ENCODE measurements at places on chromosomes 4 and X.

DNA sequence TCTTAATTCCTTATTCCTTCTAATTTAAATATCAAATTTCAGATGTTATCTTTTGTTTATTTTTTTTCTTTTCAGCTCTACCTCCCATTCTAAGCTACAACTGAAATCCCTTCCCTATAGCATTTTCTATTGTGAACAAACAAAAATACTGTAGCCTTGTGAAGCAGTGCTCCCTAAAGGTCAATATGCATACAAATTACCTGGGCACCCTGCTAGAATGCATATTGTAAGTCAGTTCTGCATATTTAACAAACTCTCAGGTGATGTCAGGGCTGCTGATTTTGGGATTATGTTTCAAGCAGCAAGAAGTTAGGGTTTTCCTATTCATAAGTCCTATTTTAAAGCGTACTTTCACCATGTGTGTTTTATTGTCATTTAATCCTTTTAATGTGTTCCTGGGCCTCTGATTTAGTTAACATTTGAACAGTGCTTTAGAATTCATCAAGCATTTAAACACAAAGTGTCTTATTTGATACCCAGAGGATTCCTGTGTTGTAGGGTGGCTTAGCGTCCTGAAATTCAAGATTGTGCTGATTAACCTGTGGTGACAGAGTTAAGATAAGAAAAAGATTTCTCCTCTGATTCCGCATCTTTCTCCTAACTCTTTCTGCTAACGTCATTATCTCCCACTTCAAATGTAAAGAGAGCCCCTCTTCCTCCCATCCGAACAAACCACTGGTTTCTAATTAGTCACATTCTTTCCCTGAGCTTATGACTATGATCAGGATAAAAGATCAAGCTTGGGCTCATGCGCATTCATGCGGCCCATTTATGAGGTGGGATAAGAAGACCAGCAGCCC, 221.3 kb downstream of the ANK2 start:
- DNase-seq, result no peak

DNA sequence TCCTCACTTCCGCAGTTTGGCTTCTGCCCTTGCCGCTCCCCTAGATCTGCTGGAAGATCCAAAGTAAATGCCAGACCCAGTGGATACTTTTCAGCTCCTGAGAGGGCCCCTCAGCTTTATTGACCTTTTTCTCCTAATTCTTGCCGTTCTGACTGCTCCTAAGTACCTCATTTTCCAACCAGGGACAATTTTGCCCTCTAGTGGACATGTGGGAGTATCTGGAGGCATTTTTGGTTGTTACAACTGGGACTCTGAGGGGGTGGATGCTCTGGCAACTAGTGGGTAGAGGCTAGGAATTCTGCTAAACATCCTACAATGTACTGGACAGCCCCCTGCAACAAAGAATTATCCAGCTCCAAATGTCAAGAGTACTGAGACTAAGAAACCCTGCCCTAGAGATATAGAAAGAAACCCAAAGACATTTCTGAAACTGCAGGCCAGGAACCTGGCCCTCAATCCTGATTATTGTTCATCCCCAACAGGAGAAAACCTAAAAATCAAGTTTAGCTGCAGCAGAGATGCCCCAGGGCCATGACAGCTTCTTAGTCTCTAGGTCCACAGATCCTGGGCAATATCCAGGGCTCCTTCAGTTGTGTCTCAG, 3.4 kb downstream of the TEX13B start:
- peak; percentile 2 for DNase-seq

GRCh38 chr4:118916691-118917289, 28.1 kb downstream of the SYNPO2 start:
- DNase-seq, result no peak

DNA sequence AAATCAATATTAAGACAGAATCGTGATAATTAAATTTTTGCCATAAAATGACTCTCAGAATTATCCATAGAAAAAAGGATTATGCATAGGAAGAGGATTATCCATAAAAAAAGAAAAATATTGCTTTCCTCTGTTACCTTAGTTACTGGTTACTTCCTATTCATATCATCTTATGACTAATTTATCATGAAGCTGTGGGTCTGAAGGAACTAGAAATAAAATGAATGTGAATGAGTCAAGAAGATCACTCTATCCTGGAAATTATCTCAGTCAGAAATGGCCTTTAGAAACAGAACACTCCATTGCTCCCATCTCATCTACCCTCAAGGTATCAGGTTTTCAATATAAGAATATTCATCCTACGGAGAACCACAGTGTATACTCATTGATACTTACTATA, 19.4 kb downstream of the RPS6KA6 start:
- no peak for DNase-seq

- DNase-seq, result no peak
These were observed 138.5 kb upstream of the TBL1X start for GRCh38 chrX:9326369-9326768.

GRCh38 chrX:107197319-107197718, 8.9 kb downstream of the NUP62CL start:
- DNase-seq, result no peak

DNA sequence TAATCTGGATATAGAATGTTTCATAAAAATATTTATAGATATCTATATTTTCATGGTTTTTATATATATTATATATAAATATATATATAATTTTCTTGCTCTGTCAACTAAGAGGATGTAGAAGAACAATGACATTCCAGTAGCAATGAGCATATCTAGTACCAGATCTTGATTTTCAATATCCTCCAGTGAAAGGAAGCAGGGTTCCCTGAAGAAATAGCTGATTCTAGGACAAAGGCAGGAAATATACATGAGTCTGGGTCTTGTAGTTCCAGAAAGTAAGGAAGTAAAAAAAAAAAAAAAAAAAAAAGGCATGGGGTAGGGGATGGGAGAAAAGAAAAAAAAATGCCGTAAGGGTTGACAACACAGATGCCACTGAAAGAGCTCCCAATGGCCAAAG, 241.4 kb downstream of the RASL11B start:
- no peak for DNase-seq

DNA sequence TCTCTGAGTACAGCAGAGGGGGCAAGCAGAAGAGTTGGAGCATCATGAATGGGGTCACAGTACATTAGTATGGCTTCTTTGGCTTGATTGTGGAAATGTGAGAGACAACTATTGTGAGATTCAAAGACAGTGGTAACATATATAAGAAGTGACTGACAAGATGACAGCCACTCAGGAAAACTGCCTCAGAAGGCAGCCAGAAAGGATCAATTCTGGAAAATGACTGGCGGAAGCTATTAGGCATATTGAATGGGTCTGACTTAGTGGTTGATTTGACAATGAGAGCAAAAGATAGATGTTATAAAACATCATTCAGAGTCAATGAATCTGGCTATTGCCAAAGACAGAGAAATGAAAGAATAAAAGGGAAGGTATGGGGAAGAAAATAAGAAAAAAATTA, 345.5 kb upstream of the MAGEB2 start:
- DNase-seq, result no peak

DNA sequence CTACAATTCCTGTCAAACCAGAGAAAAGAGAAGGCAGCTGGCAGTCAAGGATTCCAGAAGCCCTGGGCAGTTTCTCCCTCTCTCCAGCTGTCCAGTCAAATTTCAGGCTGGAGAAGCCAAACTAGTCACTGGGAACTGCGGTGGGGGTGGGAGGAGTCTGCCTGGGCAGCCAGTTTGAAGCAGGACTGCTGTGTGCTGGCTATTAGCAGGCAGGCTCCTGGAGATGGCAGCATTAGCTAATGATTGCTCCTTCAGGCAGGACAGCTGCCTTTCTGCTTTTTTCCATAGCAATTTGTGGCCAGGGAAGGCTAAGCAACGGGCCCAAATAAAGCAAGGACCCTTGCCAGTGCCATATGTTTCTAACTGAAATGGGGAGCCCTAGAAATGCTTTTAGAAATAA, 44.7 kb upstream of the FGF13 start:
- DNase-seq, result peak; percentile 48

- DNase-seq, result no peak
These were observed 7.2 kb downstream of the RAB28 start for GRCh38 chr4:13476915-13477314.

GRCh38 chr4:20456407-20456806, 204.7 kb downstream of the SLIT2 start:
- DNase-seq, result no peak

DNA sequence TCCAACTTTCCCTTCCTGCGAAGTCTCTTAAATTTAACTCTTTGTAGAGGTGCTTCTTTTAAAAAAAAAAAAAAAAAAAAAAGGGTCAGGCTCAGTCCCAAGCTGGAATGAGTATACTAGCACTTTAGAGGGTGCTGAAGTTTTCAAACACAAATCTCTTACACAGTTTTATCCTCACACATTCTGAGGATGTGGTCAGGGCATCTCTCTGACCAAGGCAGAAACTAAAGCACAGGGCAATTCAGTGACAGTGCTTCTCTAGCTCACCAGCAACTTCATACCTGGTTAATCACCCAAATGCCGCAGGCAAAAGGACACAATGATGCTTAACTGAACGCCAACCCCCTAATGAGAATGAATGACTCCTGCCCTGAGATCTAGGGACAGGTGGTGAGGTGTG, 9.8 kb upstream of the PGM2 start:
- no peak for DNase-seq

GRCh38 chr4:102610476-102610875, 109.3 kb downstream of the NFKB1 start:
- no peak for DNase-seq

DNA sequence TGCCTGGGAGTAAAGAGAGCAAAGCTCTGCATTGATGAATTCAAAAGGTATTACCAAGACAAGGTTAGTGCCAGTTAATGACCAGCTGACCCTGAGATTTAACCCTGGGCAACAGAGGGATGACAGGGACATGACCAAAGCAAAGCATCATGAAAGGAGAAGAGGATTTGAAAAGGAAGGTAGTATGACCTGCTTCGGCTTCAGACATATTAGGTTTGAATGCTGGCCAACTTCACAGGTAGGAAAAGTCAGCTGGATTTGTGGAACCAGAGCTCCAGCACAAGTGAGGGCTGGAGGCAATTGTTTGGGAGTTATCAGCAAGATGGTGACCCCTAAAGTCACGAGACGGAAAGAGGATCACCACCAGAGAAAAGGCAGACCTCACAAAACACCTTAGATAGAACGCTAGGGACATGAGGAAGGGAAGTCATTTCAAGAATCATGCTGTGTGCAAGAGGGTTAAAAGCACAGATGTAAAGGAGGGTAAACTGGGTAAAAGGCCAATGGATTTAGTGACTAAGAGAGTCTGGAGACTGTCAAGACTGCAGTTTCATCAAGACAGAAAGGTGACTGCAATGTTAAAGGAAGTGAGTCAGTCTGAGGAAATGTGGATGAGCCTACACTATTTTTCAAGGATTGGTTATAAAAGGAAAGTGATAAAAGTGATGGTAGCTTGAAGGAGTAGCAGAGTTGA, 45.6 kb downstream of the SH3RF1 start:
- no peak for DNase-seq

DNA sequence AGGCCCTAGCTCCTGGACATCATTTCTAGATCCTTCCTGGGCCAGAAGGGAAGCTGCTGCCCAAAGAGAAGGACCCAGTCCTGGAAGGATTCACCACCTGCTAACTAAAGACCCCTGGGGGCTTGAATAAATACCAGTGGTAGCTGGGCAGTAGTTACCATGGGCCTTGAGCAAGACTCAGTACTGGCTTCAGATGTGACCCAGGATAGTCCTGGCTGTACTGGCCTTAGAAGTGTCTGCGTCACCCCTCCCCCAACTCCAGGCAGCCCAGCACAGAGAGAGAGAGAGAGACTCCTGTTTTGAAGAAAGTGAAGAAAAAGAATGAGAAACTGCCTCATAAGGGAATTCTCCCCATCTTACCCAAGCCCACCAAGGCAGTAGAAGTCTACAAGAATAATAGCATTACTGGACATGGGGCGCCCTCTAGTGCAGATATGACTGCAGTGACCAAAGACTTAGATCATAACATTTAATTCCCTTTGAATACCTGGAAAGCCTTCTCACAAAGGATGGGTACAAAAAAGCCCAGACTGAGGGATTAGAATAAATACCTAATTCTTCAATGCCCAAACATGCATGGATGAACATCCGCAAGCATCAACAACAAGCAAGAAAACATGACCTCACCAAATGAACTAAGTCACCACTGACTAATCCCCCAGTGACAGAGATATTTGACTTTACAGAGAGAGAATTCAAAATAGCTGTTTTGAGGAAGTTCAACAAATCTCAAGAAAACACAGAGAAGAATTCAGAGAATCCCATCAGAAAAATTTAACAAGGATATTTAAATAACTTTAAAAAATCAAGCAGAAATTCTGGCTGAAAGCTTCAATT, 171.8 kb downstream of the HNRNPD start:
- DNase-seq, result peak; percentile 3

GRCh38 chr4:8547108-8547911, 32.9 kb upstream of the GPR78 start:
- DNase-seq, result no peak

- no peak for DNase-seq
These were observed 526.3 kb downstream of the SPRY1 start for GRCh38 chr4:123922847-123923246.

DNA sequence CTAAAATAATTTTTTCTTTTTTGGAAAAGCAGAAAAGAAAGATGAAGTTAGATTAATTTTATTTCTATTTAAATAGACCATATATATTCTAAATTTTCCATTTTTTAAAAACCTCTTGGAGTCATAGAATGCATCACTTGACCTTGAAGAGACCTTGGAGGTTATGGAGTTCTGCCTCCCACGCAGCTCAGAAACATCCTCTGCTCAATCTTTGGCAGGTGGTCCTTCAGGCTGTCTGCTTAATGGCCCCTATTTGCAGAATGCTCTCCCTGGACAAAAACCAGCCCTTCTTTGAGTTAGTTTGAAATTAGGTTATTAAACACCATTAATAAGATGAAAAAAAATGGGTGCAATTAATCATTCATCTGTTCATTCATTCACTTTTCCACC, 194.1 kb upstream of the TLL1 start:
- peak; percentile 21 for DNase-seq

DNA sequence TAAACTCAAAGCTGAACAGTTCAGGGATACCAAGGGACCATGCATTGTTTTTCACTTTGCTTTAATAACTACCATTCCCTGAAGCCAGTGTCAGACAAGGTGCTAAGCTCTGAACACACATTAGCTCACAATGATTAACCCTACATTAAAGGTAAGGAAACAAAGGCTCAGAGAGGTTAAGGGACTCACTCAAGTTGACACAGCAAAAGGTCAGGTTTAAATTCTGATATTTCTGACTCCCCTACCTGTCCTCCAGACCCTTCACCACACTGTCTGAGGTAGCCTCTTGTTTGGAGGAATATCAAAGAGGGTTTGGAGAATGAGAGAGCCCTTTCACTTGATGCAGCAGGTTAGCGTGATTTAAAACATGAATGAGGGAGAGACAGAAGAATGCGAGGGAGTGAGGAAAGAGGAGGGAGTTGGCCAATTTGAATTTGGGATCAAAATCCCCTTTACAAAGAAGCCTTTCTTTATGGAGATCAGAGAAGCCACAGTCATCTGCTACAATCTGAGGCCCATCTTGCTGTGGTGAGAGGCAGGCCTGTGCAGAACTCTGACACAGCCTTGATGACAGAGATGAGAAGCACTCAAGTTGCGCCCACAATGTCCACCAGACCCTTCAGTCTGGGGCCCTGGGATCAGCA, 103.5 kb downstream of the FHDC1 start:
- no peak for DNase-seq

DNA sequence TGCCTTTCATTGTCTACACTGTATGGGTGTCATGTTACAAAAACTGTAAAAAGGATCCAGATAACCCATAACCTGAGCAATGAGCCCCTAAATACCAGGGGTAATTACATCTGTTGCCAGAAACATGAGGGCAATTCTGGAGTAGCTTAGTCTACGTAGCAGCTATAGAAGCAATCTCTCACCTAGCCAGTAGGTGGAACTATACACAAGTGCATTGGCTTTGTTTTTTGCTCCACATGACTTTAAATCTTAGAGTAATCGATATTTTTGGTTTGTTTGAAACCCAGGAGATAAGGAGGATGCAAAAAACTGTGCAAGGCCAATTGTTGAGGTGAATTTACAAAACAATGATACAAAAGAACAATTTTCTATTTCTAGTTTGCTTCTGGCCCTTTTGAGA, 57.5 kb downstream of the GPR82 start:
- peak; percentile 25 for DNase-seq

All from muscle of back (tissue), 13 donors.